ENCODE measurements at places on chromosomes 2 and 18.

DNA sequence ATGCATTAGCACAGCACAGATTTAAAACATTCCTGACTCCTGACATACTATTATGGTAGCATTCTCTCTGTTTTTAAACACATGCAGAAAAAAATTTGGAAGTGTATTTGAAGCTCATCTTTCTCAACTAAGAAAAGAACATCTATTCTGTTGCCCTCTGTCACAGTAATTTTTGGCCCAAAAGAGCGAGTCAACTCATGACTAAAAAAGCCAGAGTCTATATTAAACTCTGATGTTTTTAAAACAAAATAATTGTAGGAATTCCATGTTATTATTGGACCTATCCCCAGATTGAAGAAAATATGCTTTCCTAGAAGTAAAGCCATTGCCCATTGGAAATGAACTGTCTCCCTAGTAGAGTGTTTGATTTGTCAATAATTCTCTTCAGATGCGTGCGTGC, 96.7 kb downstream of the CRIM1 start:
- no peak overlapping the region for H3K4me3 ChIP-seq
- H3K4me1 ChIP-seq, result peaks cover 4% of the 10 kb centered on the region
- H3K27me3 ChIP-seq, result no peaks in the 10 kb centered on the region
- peaks cover 56% of the 10 kb centered on the region for H3K36me3 ChIP-seq
- H3K27ac ChIP-seq, result no peak overlapping the region

DNA sequence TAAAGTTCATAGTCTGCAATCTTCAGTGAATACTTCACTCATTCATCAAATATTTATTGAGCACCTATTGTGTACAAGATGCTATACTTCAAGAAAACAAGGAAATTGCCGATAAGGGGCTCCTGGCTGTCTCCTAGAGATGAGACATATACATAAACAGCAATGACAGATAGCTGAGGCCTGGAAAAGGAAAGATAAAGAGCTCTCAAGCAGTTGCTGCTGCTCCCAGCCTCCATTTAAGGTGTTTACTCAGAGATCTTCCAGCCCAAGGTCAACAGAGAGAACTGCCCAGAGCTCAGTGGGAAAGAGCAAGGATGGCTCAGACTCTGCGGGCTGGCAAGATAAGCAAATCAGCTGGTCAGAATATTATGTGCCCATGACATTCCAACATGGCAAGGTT, 3.3 kb upstream of the SLC14A2 start:
- no peaks in the 10 kb centered on the region for H3K4me1 ChIP-seq
- no peaks in the 10 kb centered on the region for H3K36me3 ChIP-seq
- peaks cover 13% of the 10 kb centered on the region for H3K27me3 ChIP-seq

GRCh38 chr18:356778-357177, 88.9 kb upstream of the THOC1 start:
- no peak overlapping the region for H3K27ac ChIP-seq
- H3K27me3 ChIP-seq, result no peaks in the 10 kb centered on the region
- H3K36me3 ChIP-seq, result peaks cover 79% of the 10 kb centered on the region

GRCh38 chr2:30871440-30871839, 64.2 kb upstream of the CAPN13 start:
- no peak overlapping the region for H3K4me3 ChIP-seq
- H3K36me3 ChIP-seq, result no peaks in the 10 kb centered on the region
- no peak for DNase-seq
- peaks cover 3% of the 10 kb centered on the region for H3K4me1 ChIP-seq
- H3K27me3 ChIP-seq, result no peaks in the 10 kb centered on the region
- H3K27ac ChIP-seq, result no peak overlapping the region

DNA sequence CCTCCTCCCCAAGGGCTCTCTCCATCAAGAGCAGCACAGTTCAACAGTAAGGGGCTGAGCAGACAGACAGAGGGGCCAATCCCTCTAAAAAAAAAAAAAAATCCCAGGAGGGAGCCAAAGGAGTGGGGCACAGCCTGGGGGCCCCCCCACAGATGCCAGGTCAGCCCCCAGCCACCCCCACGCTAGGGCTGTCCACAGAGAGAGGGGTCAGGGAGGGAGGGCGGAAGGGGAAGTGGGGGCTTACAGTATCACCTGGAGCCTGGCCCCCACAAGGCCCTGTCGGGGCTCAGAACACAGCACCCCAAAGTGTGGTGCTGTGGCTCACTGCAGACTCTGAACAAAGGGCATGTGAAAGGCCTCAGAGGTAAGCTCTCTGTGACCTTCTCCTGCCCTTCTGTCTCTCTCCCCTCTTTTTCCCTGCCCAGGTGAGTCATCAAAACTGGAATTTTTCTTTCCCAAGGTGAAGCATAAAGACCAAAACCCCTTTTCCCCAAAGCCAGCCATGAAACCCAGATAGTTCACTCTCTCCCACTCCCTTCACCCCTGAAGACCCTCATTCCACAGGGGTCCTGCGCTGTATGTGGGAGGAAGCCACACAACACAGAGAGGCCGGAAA, 13.9 kb downstream of the BIN1 start:
- no peaks in the 10 kb centered on the region for H3K27me3 ChIP-seq
- H3K36me3 ChIP-seq, result no peaks in the 10 kb centered on the region
- no peak overlapping the region for H3K27ac ChIP-seq
- peaks cover 4% of the 10 kb centered on the region for H3K4me1 ChIP-seq
- no peak for DNase-seq

DNA sequence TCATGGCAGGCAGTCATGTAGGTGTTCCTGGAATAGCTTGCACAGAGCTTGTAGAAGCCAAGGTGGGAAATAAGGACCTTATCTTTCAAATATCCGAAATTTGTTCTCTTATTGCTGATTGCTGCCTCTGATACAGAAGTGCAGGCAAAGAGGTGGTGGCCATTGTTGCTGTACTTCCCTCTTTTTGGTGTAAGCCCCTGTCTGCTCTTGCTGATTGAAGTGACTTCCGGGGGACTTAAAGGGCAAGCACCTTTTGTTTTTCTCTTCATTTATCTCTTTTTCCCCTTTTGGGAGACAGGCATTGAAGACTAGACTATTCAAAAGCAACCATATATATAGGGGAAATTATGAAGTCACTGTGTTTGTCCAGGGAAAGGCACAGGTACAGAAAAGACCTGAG, 131.6 kb upstream of the OTX1 start:
- no peaks in the 10 kb centered on the region for H3K4me1 ChIP-seq
- no peaks in the 10 kb centered on the region for H3K27me3 ChIP-seq
- no peak for DNase-seq
- no peaks in the 10 kb centered on the region for H3K36me3 ChIP-seq
- no peak overlapping the region for H3K4me3 ChIP-seq

DNA sequence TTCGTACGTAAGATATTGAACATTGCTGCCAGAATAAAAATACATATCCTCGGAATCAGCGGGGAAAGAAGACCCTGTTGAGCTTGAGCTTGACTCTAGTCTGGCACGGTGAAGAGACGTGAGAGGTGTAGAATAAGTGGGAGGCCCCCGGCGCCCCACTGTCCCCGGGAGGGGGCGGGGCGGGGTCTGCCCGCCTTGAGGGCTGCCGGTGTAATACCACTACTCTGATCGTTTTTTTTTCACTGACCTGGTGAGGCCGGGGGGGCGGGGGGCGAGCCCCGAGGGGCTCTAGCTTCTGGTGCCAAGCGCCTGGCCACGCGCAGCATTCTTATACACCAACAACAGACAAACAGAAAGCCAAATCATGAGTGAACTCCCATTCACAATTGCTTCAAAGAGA, 324.0 kb upstream of the REG3G start:
- no peak overlapping the region for H3K27ac ChIP-seq
- H3K36me3 ChIP-seq, result no peaks in the 10 kb centered on the region
- H3K27me3 ChIP-seq, result no peaks in the 10 kb centered on the region
- DNase-seq, result no peak

DNA sequence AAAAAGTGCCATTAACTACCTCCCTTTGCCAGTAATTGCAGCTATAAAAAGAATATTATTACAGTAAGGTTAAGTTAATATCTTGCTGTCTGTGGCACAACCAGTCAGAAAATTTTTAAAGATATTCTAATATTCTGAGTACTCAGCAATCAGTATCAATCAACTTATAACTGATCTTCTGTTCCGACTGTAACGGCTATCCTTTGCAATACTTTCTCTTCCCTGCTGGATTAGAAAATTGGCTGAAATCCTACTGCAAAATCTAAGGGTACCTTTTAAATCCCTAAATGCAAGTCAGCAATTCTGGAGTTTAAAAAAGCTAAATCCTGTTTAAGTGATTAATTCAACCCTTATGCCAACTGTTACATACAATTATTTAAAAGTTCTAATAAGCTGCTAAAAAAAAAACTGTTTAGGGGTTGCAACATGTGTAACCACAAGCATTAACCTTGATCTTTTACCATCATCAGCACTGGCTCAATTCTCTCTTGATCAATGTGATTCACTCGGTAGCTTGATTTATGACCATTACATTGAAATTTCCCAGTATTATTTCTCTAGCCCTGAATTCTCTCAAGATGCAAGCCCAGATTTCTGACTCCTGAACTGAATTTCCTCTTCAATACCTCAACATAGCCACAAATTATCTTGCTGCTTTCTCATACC, 20.5 kb downstream of the GAREM1 start:
- no peaks in the 10 kb centered on the region for H3K4me1 ChIP-seq
- no peak overlapping the region for H3K27ac ChIP-seq
- no peak overlapping the region for H3K4me3 ChIP-seq
- no peaks in the 10 kb centered on the region for H3K27me3 ChIP-seq
- no peak for DNase-seq
- no peaks in the 10 kb centered on the region for H3K36me3 ChIP-seq

DNA sequence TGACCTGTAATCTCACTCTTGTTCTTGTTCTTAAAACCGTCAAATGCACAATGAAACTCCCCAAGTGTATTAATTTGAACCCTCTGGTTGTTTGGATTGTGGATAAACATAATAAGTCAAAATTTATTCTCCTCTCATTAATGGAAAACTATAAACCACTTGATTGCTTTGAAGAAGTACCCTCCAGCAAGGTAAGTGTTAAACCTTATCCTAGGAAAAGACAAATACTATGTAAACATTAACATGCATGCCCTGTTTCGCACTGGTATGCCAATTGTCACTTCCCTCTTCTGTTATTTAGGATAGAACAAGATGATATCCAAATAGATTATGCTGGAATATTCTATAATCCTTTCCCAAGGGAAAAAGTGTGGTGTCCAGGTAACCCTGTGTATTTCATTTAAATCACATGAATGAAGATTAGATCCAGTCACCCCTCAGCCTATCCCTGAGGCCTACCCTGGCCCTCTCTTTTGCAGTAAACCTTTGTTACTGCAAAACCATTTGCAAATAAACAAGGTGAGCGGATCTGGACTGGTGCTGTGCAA, 1.3 kb downstream of the ADI1 start:
- H3K4me1 ChIP-seq, result no peaks in the 10 kb centered on the region
- H3K4me3 ChIP-seq, result peak overlapping the region; percentile 85
- peaks cover 31% of the 10 kb centered on the region for H3K36me3 ChIP-seq
- no peaks in the 10 kb centered on the region for H3K27me3 ChIP-seq

DNA sequence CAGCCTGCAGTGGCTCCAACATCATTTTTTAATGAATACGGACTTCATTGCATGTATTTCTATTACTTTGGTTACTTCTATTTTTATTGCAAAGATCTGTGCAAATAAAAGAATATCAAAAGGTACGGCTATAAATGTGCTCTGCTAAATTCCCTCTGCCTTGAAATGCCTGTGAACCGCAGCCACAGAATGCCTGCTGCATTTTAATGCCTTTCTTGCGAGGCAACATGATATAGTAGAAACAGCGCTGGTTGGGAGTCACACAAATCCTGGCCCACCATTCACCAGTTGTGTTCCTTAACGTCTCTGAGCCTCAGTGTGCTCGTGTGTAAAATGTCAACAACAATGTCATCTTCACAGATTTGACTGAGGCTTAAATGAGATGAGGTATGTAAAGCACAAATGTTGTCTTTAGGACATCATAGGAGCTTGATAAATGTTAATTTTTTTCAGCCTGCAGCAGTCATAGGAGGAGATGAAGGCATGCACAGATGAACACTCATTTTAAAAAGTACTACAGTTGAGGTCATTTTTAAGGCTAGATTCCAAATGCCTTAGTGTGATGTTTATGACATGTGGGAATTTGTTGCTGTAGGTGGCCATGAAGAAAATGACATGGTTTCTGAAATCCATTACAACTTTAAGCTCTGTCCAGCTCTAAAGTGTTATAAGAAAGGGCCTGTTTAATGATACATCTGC, 187.6 kb upstream of the NRP2 start:
- DNase-seq, result no peak
- H3K4me3 ChIP-seq, result no peak overlapping the region
- H3K4me1 ChIP-seq, result no peaks in the 10 kb centered on the region
- H3K27ac ChIP-seq, result no peak overlapping the region
- H3K27me3 ChIP-seq, result no peaks in the 10 kb centered on the region
- no peaks in the 10 kb centered on the region for H3K36me3 ChIP-seq

DNA sequence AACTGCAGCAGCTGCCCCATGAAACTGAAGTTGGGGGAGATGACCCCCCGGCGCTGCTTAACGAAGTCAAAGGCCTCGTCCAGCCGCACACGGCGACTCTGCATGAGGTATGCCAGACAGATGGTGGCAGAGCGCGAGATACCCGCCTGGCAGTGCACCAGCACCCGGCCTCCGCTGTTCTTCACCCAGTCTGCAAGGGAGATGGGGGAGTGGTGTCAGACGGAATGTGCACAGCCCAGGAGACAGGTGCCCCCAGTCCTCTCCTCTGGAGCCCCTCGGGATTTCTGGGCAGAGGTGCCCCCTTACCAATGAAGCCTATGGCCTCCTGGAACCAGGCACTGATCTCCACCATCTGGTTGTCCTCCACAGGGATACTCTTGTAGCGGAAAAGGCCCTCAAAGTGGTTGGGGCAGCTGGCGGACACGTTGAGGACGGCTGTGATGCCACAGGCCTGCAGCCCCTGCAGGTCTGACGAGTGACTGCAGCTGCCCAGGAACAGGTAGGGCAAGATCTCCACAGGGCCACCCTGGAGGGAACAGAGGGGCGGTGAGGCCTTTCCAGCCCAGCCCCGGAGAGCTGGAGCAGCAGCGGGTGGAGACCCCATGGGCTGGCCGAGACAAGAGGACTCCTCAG, 1.3 kb downstream of the DUSP2 start:
- peaks cover 30% of the 10 kb centered on the region for H3K27me3 ChIP-seq
- H3K27ac ChIP-seq, result no peak overlapping the region
- peak; percentile 89 for DNase-seq

DNA sequence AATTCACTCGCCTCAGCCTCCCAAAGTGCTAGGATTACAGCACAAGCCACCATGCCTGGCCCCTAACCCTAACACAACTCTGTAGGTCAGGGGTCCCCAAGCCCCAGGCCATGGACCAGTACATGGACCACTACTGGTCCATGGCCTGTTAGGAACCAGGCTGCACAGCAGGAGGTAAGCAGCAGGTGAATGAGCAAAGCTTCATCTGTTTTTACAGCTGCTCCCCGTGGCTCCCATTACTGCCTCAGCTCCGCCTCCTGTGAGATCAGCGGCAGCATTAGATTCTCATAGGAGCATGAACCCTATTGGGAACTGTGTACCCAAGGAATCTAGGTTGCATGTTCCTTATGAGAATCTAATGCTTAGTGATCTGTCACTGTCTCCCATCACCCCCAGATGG, 201.7 kb downstream of the NRP2 start:
- no peaks in the 10 kb centered on the region for H3K27me3 ChIP-seq
- no peak for DNase-seq
- no peak overlapping the region for H3K4me3 ChIP-seq
- no peaks in the 10 kb centered on the region for H3K4me1 ChIP-seq
